ENCODE measurements at places on chromosomes 7 and 10.

- DNase-seq: peak; percentile 66
Measured at GRCh38 chr10:63217120-63217605, 84.0 kb downstream of the NRBF2 start.

DNA sequence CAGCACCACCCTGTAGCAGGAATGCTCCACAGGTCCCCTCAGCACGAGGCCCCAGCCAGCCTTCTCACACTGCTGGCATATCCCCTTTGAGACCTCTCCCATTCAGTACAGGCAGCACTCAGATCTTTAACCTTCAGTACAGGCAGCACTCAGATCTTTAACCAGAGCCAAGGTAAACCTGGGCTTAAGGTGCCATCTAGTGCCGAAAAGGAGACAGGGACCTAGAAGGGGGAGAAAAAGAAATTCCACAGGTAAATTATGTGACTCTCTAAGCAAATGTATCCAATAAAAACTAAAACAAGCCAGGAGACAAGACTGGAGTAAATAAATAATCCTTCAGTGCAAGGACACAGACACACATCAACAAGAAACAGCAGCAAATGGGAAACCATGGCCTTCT lies 358.6 kb downstream of the PTPRN2 start:
- DNase-seq: no peak

DNA sequence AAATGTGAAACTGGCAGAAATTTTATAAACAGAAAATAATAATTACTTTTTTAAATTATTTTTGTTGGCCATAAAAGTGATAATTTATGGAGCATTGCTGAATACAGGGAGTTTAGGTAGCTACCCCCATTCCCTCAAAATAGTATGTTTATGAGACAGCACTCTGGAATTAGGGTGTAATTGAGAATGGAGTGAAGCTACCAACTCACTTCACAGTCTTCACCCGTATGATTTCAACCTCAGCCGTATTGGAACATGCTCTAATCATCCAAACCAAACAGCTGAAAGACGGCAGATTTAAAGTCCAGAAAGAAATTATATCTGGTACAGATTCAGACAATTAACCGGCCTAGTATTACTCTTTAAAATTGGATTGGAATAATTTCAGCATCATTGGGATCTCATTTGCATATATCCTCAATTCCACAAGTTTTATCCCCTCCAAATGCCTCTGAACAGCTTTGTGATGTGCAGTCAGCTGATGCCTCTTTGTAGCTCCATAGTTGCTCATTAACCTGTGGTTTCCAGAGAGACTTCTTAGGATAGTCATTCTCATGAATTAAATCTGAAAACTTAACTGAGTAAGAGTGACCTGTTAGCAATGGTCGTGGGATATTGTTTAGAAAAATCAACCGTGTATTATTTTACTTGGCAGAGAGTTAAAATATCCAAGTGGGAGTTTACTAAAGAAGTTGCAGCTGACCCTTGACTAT lies 59.1 kb upstream of the GJD4 start:
- DNase-seq: peak; percentile 49

DNA sequence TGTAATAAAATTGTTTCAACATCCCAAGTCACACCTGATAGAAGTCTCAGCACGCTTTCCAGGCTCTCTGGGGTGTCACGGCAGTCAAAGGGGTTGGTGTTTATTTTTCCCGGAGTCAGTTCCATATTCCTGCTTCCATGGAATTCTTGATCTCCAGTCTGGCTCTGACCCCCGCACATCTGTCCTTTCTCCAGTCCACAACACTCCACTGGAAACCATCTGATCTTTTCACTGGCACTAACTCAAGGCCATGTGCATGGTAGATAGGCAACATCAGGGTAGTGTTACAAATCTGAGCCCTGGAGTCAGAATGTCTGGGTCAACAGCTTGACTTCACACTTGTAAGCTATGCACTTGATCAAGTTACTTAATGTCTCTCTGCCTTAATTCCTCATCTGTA lies 176.2 kb downstream of the WDR11 start:
- DNase-seq: no peak

- DNase-seq: peak; percentile 90
Measured at GRCh38 chr7:123748734-123749536, at the start of gene WASL. TSS of gene WASL (minus strand) at chr7:123749003. CDS start at chr7:123748734, 269 bp downstream.

DNA sequence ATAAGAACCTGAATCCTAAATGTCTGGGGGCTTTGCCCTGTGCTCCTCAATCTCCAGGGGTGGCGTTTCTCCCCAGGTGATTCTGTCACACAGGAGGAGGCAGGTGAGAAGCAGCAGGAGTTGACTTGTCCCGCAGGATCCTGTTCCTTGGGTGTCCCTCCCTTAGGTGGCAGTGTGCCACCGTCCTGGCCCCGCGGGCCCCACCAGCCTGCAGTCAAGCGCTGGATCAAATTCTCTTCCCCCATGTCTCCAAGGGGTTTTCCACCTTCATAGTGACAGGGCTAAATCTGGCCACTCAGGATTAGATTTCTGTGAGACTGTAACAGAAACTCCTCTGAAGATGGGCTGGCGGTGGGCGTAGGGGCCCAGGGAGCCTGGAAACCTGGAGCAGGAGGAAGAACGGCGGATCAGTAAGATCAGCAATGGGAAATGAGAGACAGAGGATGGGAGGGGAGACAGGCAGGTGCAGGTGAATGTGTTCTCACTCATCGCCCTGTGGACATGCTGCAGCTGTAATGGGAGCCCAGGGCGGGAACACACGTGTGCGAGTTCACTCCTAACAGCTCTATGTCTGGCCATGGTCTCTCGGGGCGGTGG lies 329.2 kb upstream of the COBL start:
- DNase-seq: no peak

GRCh38 chr10:27660711-27661110 lies 84.9 kb downstream of the MKX start:
- no peak for DNase-seq

DNA sequence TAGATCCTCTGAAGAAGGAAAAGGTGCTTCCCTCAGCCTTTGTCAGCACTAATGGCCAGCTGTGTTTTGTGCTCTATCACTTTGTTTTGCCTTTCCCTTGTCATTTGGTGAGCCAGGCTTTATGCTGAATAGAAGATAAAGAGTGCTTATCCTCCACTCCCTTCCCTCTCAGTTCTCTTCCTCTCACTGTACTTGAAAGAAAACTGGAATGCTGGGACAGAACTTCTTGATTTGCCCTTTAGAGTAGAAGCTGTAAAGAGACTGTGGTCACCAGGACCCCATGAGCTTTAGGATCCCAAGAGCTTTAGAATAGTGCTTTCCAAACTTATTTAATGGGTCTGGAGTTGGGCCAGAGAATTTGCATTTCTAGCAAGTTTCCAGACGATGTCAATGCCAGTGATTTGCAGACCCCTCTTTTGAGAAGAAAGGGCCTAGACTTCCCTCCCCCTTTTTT lies 81.4 kb downstream of the LRRC4 start:
- no peak for DNase-seq

DNA sequence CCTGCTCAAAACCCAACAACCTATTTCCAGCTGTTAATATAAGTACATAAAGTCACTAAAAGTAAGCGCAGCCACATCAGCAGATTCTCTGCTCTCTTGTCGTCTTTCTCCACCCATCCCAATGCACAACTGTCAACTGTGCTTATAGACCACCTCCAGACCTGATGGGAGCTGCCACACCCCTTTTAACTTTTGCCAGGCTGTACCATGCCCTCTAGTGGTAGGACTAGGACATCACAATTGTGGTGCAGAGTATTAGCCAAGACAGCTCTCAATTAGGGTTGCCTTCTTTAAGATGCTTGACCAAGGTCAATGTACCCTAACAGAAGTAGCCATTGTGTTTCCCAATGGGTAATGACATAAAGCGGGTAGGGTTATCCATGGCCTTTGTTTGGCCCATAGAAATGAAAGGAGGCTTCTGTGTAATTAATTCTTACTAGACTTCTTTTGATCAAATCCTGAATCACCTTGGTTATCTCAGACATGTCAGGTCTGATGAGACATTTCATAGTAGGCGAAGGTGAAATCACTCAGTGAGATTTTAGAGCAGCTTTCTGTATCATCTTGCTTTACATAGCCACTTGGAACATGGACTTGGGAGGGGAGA lies 68.1 kb downstream of the SCRN1 start:
- peak; percentile 58 for DNase-seq

DNA sequence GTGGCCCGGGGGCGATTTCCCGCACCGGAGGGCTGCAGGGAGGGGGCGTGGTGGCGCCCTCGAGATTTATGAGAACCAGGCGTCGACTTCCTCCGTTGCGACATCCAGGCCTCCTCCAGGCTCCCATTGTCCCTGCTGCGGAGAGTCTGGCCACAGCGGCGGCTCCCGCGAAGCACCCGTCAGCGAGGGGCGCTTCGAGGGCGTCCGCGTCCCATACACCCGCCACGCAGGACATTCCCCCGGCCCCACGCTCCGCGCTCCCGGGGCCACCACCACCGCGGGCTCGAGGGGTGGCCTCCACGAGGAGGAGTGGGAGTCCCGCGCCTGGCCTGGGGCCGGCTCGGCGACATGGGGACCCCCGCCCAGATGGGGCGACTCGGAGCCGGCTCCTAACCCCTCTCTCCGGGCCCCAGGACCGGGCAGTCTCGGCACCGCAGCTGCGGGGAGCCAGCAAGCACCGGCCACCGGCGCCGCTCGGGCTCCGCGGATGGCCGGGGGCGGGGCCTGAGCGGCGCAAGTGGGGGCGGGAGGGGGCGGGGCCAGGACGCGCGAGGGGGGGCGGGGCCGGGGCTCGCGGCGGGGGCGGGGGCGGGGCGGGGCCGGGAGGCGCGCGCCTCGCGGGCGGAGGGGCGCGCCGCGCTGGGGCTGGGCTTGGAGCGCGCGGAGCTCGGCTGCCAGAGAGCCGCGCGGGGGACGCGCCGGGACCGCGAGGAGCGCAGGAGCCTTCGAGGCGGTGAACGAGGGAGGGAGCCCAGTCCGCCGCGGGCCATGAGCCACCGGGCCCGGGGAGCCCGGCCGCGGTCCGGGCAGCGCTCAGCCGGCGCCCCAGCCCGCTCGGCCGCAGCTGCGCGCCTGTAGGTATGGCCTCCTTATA lies at the start of gene SH2B2:
TSS of gene SH2B2 (plus strand) at position 632 of the 874 bp plus-strand sequence. CDS start 13,683 bp downstream, outside the sequence.
- peak; percentile 67 for DNase-seq

DNA sequence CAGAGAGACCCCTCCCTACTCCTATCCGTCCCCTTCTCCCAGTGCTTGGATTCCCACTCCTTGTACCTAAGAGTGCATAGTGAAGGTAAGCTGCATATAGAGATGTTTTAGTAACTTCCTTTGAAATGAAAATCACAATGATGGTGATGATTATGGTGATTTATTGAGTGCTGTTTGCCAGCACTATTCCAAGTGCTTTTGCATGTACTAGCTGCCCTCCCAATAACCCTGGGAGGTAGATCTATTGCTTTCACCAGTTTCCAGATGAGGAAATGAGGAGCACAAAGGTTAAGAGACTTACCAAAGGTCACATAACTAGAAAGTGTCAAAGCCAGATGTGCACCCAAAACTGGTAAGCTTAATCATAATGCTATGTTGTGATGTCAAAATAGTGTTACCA lies 80.4 kb upstream of the NEUROD6 start:
- no peak for DNase-seq

- DNase-seq: no peak
Measured at GRCh38 chr7:124618871-124619270, 146.7 kb downstream of the GPR37 start.

DNA sequence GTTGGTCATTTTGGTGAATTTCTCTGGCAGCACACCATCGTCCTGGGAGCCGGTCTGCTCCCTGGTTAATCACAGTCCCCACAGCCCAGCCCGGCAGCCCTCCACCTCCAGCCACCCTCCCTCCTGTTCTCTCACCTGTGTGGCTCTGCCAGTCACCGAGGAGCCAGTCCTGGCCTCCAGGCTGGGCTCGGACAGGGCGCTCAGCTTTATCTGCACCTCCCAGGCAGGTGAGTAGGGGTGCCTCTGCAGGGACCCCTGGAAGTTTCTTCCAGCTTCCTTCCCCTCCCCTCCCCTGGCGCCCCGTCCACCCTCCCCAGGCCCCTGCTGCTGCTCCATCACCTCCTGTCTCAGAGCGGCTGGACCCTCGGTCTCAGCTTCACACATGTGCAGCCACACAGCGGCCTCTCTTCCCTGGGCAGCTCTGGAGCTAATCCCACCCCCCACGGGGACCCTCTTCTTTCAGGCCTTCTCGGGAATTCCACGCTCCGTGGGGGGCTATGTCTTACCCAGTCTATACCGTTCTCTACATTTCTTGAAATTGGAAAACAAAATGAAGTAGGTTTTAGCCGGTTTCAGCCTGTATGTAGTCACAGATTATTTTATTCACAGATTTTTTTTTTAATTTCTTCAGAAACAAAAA lies 213.9 kb upstream of the PPP2R2D start:
- DNase-seq: no peak

DNA sequence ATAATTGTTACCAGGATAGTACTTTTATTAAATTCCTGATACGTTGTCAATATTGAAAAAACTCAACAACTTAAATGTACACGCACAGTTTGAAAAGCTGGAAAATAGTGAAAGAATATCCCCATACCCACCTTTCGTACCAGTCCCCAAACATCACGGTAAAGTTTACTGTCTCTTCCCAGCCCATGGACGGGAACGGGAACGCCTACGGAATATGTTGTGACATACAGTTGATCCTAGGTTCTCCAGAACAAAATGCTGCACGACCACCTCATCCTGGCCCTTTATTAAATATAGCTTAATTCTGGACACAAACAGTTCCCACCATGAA lies 527 bp upstream of the BCAP29 start:
- DNase-seq: no peak

GRCh38 chr7:97694355-97694754 lies 37.5 kb upstream of the TAC1 start:
- DNase-seq: no peak

DNA sequence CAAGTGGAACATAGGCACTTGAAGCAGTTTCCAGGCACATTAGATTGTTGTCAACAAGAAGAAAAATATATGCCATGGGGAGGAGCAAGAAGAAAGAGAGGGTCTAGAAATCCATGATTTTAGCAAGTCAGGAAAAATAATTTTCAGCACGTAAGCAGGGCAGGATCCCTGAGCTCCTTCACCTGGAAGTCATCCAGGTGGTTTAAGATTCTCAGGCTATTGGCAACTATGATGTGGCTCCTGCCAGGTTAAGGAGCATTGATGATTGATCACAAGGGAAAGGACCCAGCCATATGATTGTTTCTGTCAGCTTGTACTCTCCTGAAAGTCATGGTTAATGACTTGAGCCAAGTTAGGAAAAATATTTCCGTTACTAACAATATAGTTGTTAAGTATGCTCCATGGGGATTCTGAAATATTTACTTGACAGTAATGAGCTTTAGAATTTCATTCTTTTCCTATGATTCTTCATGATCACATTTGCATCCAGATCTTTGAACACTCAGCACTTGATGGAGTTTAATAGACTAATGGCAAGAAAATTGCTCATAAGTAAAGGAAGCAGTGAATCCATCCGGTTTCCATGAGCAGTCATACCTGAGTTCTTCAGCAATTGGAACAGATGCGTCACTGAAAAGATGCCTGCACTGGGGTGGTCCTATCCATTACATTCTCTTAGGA lies 209.1 kb downstream of the BICC1 start:
- peak; percentile 87 for DNase-seq

- no peak for DNase-seq
Measured at GRCh38 chr7:29486191-29486700, 77.4 kb upstream of the PRR15 start.
